ENCODE measurements at places on chromosomes 11 and 22.
A peak's percentile ranks its signal among the peaks of the same experiment; 100 is the strongest.

DNA sequence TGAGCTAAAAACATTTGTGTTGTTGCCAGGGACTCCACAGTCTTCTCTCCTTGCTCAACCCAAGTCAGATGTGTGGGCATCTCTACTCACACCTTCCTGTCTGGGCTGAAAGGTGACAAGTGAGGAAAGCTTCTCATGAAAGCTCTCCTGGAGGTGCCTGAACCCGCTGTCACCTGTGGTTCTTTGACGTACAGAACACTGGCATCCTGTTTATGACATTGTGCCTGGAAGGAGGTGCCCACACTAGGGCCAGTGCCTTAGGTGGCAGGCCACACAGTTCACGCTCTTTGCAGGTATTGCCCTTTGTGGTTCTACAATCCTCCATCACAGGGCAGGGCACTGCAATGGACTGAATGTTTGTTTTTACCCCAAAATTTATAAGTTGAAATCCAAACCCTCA, 108.5 kb downstream of the CD44 start:
- DNase-seq: no peak

- DNase-seq: no peak
Observed at GRCh38 chr11:95230810-95231126, 234 bp downstream of the SESN3 start.

DNA sequence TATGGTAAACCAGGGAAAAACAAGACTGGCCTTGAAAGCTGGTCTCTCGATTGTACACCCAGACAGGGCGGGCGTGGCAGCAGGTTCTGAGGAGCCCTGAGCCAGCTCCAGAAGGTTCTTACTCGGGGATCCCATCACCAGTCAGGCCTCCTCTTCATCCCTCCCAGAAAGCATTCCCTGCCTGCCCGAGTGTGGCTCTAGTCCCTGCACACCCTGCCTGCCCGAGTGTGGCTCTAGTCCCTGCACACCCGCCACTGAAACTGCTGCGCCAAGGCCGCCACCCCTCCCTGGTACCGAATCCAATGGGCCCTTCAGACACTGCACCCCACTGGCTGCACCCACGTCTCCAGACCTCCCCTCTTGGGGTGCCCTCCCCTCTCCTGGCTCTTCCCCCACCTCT, 30.1 kb downstream of the KIAA0930 start:
- DNase-seq: no peak

- DNase-seq: no peak
Observed at GRCh38 chr22:19875061-19875530, 20.4 kb upstream of the GNB1L start.

GRCh38 chr22:44475706-44476105, 22.3 kb downstream of the RTL6 start:
- no peak for DNase-seq

GRCh38 chr11:132184079-132184478, 813.7 kb downstream of the NTM start:
- DNase-seq: no peak

DNA sequence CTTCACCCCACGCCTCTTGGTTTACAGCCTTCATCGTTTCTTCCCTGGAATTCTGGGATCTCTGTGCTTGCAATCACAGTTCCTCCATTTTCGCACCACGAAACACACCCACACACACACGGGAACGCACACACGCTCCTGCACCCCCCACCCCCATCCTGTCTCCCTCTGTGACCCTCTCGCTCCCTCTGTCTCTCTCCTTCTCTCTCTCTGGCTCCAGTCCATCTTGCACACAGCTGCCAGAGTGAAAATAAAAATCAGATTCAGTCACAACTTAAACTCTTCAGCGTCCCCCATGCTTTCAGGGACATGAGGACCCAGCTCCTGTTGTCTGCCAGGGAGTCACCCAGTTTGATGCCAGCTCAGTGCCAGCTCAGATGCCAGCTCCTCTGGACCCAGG, 3.0 kb downstream of the GAL start:
- no peak for DNase-seq

GRCh38 chr11:17439316-17439782, 37.3 kb downstream of the ABCC8 start:
- peak; percentile 56 for DNase-seq

- no peak for DNase-seq
Observed at GRCh38 chr11:98568013-98568412, 452.7 kb upstream of the CNTN5 start.

- no peak for DNase-seq
Observed at GRCh38 chr22:32206774-32207758, 2.2 kb upstream of the RFPL2 start.

GRCh38 chr11:13015753-13016152, 6.6 kb downstream of the RASSF10 start:
- no peak for DNase-seq

DNA sequence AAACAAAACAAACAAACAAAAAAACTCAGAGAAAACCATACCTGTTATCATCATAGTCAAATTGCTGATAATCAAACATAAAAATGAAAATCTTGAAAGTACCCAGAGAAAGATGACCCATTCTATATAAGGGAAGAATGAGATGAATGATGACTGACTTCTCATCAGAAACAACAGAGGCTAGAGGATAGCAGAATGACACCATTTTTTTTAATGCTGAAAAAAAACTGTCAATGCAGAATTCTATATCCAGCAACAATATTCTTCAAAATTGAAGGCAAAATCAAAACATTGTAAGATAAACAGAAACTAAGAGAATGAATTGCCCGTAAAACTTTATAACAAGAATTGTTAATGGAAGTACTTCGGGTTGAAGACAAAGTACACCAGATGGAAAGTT, 122.1 kb downstream of the ENTHD1 start:
- no peak for DNase-seq

GRCh38 chr11:21430537-21430936, 761.2 kb downstream of the NELL1 start:
- no peak for DNase-seq

Data from NCI-H1436 treated with DMSO at 0.1 percent for 48 hours (cell line).